Pulmonary artery endothelial cell (primary cell): ENCODE measurements at places on chromosomes 1 and 21. TPM values are rescaled to one million over a fixed set of nuclear protein-coding genes. Genes with fewer than 3 reads are reported as not detected.

DNA sequence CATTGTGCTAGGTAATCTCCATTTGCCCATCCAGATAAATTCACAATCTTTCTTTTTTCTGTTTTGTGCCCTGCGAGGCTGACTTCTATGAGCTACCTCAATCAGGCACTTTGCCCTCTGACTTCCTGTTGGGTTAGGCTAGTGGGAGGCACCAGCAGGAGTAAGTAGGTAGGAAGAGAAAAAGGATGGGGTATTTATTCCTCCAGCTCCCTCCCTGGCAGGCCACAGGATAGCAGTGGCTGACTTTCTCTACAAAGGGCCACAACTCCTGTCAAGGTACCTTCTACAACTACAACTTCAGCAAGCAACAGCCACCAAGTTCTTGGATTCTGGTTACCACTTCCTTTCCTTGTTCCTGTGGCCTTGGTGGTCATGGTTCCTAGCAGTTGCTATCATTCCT lies 18.8 kb upstream of the GORAB start:
- DNase-seq = no peak

The POU3F1 gene
- not detected in 2 replicates for total RNA-seq

The RBM11 gene
- total RNA-seq = not detected in 2 replicates

- DNase-seq = no peak
These were observed 375.3 kb downstream of the USH2A start for GRCh38 chr1:216047811-216048572.

- DNase-seq = no peak
These were observed 178.9 kb upstream of the CAMK1G start for GRCh38 chr1:209404577-209404976.

DNA sequence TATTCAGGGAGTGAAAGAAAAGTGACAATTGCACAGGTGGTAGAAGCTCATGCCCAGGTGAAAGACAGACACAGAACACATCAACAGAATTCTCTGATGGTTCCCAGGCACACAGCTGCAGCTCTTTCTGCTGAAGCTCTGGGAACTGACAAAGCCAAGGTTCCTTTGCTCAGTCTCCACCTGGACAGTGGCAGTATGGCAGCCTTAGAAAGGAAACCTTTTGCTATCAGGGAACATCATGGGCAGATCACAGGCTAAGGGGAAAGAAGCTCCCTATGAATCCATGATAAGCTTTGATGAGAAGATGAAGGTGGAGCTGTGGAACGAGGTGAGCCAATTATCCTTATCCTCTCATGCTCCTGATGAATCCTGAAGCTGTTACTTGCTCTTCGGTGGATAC lies 1.2 kb downstream of the SPRR2B start:
- DNase-seq = no peak

DNA sequence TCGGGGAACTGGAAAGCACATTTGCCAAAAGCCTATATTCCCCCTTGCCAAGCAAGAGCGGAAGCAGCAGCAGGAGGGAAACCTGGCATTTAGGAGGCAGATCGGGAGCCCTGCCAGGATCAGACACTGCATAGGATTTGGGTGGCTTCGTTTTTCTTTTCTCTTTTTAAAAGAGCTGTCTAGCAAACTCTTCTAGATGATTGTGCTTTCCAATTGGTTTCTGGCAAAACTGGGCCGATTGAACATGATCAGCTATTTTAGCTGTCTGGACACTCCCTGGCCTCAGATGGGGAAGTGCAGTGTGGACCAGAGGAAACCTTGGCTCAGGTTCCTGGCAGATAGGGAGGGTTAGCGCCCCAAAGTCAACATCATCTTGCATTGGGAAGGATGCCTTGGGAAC lies 414.0 kb upstream of the KAZN start:
- DNase-seq = no peak

DNA sequence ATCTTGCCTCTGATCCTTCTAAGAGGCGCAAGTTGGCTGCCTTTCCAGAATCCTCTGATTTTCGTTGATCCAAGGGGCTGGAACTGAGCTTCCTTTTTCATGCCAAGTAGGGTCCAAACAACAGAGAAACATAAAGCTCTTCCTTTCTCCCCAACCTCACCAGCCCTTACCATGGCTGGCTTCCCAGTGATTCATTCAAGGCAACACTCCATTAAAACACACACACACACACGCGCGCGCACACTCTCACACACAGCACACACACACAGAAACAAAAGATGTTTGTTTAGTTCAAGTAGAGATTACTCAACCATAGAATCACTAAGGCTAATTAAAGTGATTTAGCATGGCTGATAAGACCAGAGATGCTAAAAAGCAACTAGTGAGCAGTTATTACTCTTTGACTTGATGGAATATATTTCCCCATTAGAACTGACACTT lies 13.0 kb upstream of the GUCA2A start:
- peak; percentile 63 for DNase-seq

The SLC44A5 gene
- total RNA-seq = 3.0 and 13.3 TPM in 2 replicates

The USP1 gene
- 37.8 and 45.0 TPM in 2 replicates for total RNA-seq

- no peak for DNase-seq
These were observed 665.5 kb downstream of the USP25 start for GRCh38 chr21:16395285-16395684.

The SLC35D1 gene
- 4.2 and 9.1 TPM in 2 replicates for total RNA-seq

DNA sequence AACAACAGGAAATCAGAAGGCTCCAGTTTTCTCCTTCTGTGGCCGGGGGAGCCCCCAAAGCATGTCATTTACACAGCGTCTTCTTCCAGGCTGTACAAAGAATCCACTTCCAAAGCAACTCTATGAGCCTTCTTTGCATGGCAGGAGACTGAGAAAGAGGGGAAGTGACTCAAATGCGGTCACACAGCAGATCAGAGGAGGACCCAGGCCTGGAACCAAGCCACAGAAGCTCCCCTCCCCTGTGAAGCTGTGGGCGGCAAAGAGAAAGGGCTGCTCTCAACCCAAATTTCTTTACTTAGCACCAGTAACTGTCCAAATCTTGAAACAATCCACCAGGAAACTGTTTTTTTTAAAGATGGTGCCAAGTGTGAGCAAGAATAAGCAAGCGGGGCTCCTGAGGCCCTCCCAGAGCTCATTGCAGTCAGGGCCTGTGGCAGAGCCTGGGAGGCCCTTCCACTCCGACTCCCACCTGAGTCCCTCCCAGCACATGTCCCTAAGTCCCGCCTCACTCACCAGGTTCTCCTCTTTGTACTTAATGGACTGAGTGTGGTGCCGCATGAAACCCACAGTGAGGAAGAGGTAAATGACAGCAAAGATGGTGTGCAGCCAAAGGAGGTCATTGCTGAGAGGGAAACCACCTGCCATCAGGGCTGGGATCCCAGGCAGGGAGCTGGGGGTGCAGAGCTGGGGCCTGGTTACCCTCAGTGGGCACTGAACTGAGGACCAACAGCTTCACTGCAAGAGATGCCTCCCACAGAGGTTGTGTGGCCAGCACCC lies 15.9 kb downstream of the TMEM63A start:
- no peak for DNase-seq

The KRTAP13-2 gene
- total RNA-seq = not detected in 2 replicates
